ENCODE measurements at places on chromosomes 4 and X. TPM values are rescaled to one million over a fixed set of nuclear protein-coding genes. Genes with fewer than 3 reads are reported as not detected.

- H3K27ac ChIP-seq: no peak overlapping the region
- no peaks in the 10 kb centered on the region for H3K27me3 ChIP-seq
- no peak for DNase-seq
- no peak overlapping the region for H3K4me3 ChIP-seq
- H3K36me3 ChIP-seq: no peaks in the 10 kb centered on the region
Measured at GRCh38 chrX:153551135-153551534, 33.7 kb downstream of the ATP2B3 start.

DNA sequence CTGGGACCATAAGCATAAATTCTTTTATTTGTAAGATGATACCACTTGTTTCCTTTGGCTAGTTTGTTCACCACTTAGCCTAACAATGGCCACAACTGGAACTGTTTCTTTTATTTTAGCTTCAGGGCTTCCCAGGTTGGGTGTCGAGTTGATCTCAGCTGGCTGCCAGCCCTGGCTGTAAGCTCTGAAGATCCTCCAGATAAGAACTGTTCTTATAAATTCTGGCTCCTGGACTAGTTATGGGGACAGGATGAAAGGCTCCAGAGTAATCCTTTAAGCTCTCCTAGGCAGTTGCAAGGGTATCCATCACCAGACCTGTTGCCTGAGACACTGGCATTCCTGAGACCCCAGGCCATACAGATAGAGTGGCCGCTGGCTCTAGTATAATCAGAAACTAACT is 129.4 kb upstream of the ACSL4 start:
- no peak for DNase-seq
- H3K4me3 ChIP-seq: no peak overlapping the region
- H3K4me1 ChIP-seq: no peaks in the 10 kb centered on the region
- no peaks in the 10 kb centered on the region for H3K27me3 ChIP-seq
- no peak overlapping the region for H3K27ac ChIP-seq

DNA sequence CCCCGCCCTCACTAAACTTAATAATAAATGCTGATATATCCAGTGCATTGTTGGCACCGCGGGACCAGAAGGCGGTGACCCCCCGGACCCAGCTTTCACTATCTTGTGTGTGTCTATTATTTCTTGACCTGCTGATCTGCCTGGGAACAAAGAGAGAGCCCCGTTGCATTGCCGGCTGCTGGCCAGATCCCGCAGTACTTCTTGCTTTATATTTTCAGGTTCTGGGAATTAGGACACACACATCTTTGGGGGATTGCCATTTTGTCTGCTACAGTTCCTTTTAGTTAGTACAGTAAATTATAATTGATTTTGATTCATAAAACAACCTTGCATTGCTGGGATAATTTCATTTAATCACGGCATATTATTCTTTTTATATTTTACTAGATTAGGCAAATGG is 2.2 kb upstream of the RTL8B start:
- no peak overlapping the region for H3K27ac ChIP-seq
- no peak for DNase-seq
- no peaks in the 10 kb centered on the region for H3K36me3 ChIP-seq
- peaks cover 11% of the 10 kb centered on the region for H3K27me3 ChIP-seq
- H3K4me1 ChIP-seq: peaks cover 6% of the 10 kb centered on the region

DNA sequence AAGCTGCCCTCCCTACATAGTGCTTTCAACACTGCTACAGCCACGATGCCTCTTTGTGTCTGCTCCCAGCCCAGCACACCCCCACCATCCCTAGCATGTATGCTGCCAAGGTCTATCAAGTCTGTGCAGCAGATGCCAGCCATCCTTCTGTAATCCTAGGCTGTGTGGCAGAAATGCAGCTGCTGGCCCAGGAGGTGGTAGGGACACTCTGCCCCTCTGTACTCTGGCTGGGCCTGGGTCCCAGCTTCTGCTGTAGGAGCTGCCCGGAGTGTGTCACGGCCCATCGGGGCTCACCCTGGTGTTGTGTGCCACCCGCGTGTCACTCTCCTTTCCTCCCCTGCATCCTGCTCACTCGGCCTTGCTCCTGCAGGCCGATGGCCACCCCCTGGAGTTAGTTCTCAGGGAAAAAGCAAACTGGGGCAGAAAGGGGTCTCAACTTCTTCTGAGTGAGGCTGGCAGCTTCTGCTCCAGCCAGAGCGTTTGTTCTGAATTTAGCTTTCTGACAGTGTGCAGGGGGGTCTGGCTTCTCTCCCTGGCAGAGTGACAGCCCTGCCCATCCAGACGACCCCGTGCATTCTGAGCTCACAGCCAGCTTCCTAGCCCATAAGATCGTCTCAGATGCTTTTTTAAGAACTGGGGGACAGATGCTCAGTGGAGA is 22.7 kb downstream of the PSAPL1 start:
- H3K4me1 ChIP-seq: no peaks in the 10 kb centered on the region
- H3K27me3 ChIP-seq: no peaks in the 10 kb centered on the region
- no peaks in the 10 kb centered on the region for H3K36me3 ChIP-seq
- H3K27ac ChIP-seq: no peak overlapping the region

Gene LRP2BP
- 0.35 TPM for total RNA-seq

- H3K36me3 ChIP-seq: no peaks in the 10 kb centered on the region
- H3K27ac ChIP-seq: no peak overlapping the region
- H3K4me1 ChIP-seq: no peaks in the 10 kb centered on the region
- H3K4me3 ChIP-seq: no peak overlapping the region
- no peak for DNase-seq
- H3K27me3 ChIP-seq: no peaks in the 10 kb centered on the region
Measured at GRCh38 chr4:14091966-14092365, 464.4 kb upstream of the BOD1L1 start.

Gene SMR3B
- total RNA-seq: not detected

DNA sequence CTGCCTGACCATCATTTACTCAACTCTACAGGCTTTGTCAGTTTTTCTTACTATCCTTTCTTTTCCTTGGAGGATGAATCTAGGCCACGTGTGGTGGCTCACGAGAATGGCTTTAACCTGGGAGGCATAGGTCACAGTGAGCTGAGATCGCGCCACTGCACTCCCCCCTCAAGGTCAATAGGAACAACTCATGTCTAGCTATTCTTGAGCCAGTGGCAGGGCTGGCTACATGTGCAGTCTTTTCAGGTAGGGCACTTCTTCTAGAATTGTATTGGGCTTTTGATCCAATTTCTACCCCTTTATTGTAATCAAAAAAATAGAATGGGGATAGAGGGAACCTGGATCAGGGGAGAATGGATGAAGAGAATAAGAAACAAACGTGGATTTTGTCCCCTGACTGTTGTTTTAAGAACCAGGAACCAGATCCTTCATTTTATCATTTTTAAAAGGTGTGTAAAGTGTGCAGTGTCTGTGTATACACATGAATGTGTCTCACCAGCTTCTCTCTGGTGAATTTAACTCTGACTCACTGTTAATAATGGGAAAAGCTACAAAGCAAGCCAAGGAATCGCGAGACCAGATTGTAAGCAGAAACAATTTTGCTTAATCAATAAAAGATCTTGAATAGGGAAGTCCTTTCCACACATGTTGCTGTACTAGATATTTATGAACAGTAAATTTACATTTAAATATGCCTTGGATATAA is 283.9 kb upstream of the GPC4 start:
- no peaks in the 10 kb centered on the region for H3K36me3 ChIP-seq
- no peak for DNase-seq
- no peak overlapping the region for H3K27ac ChIP-seq
- H3K27me3 ChIP-seq: no peaks in the 10 kb centered on the region
- no peak overlapping the region for H3K4me3 ChIP-seq

Gene CABS1
- total RNA-seq: not detected
